SK-MEL-5 (cell line): ENCODE measurements at places on chromosomes 11 and 22. TPM values are rescaled to one million over a fixed set of nuclear protein-coding genes. Genes with fewer than 3 reads are reported as not detected.
A peak's percentile ranks its signal among the peaks of the same experiment; 100 is the strongest.

SLC25A22 gene
- total RNA-seq, result 16.2 and 16.3 TPM in 2 replicates

SHISAL1 gene
- total RNA-seq, result 0.58 and 0.67 TPM in 2 replicates

ZNF214 gene
- total RNA-seq, result 1.2 and 2.9 TPM in 2 replicates

- DNase-seq, result no peak
Observed at GRCh38 chr11:17974246-17974645, 38.6 kb downstream of the SERGEF start.

GRCh38 chr11:118791961-118792569 is 1.1 kb upstream of the DDX6 start:
- no peak for DNase-seq

GRCh38 chr11:122418032-122418431 is 237.5 kb upstream of the UBASH3B start:
- DNase-seq, result no peak

- no peak for DNase-seq
Observed at GRCh38 chr11:29353833-29354232, 663.0 kb downstream of the KCNA4 start.

DNA sequence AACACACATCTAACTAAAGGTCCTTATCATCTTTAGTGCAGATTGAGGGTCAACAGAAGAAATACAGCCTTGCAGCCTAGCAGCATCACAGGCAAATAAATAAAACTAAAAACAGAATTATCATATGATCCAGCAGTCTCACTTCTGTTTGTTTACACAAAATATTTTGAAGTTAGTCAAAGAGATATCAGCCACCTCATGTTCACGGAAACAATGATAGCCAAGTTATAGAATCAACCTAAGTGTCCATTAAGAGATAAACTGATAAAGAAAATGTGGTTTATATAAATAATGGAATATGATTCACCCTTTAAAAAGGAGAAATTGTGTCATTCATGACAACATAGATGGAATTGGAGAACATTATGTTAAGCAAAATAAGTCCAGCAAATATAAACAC is 738.1 kb upstream of the CCDC90B start:
- DNase-seq, result no peak

DNA sequence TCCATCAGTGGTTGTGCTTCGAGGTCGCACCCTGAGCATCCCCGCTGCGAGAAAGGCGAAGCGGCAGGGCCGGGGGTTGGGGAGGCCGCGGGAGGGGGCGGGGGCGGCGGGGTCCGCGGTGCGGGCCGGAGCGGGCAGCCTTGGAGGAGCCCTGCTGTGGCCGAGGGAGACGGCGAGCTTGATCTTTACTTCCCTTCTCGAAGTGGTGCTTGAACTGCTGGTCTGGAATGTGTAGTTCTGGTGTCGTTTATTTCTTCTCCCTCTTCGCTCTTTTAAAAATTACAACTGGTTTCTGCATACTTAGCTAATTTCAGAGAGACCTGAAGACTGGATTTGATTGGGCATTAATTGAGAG is 1.1 kb downstream of the APLP2 start:
- peak; percentile 3 for DNase-seq
